Activated naive CD8-positive, alpha-beta T cell treated with anti-CD3 and anti-CD28 coated beads, Interleukin-2, amount 10 ng/mL, durations not matched to agents 7 days and 5 days (primary cell): ENCODE measurements at places on chromosomes 2 and 18. TPM values are rescaled to one million over a fixed set of nuclear protein-coding genes. Genes with fewer than 3 reads are reported as not detected.

DNA sequence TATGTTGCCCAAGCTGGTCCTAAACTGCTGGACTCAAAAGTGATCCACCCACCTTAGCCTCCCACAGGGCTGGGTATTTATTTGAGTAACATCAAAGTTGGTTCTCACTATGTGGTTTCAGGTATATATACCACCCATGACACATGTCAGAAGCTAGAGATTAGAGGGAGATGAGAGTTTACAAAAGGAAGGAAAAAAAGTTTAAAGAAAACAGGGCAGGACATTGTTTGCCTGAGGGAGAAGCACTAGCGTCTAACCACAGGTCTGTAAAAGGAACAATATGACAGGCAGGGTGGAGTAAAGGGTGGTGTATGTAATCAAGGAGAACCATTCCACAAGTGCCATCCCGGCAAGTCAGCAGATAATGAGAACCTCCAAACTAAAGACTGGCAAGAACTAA lies 8.5 kb downstream of the CEP76 start:
- no peaks in the 10 kb centered on the region for H3K27me3 ChIP-seq
- no peak for DNase-seq
- H3K4me3 ChIP-seq: no peak overlapping the region
- H3K4me1 ChIP-seq: peaks cover 15% of the 10 kb centered on the region
- H3K27ac ChIP-seq: no peak overlapping the region
- peaks cover 20% of the 10 kb centered on the region for H3K36me3 ChIP-seq

- peaks cover 28% of the 10 kb centered on the region for H3K4me1 ChIP-seq
- peaks cover 10% of the 10 kb centered on the region for H3K36me3 ChIP-seq
- peak overlapping the region; percentile 92 for H3K27ac ChIP-seq
- H3K4me3 ChIP-seq: peak overlapping the region; percentile 88
Observed at GRCh38 chr2:178449700-178450523, 1.1 kb downstream of the PRKRA start.

GRCh38 chr2:85872536-85873161 lies 16.1 kb downstream of the ST3GAL5 start:
- H3K36me3 ChIP-seq: peaks cover 41% of the 10 kb centered on the region
- no peak overlapping the region for H3K4me3 ChIP-seq
- no peak for DNase-seq
- no peaks in the 10 kb centered on the region for H3K27me3 ChIP-seq
- peaks cover 29% of the 10 kb centered on the region for H3K4me1 ChIP-seq
- no peak overlapping the region for H3K27ac ChIP-seq

GRCh38 chr2:69642709-69643601 lies 584 bp downstream of the AAK1 start:
- peaks cover 34% of the 10 kb centered on the region for H3K36me3 ChIP-seq
- H3K27ac ChIP-seq: peak overlapping the region; percentile 93
- peaks cover 66% of the 10 kb centered on the region for H3K4me1 ChIP-seq
- H3K27me3 ChIP-seq: no peaks in the 10 kb centered on the region

DNA sequence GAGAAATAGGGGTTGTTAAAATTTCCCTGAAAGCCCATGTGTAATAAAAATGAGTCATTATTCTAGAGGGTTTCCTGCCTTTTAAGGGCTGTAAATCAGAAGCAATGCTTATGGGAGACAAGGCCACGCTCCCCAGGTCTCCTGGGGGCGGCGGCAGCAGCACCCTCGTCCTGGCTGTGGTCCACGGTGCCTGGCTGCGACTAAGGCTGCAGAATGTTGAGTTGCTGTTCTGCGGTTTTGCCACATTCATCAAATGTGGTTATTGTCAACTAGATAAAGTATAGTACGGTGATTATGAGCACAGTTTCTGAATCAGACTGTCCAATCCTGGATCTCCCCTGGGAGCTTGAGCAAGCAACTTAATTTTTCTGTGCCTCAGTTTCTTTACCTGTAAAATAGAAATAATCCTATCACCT lies 11.9 kb upstream of the AGFG1 start:
- H3K36me3 ChIP-seq: no peaks in the 10 kb centered on the region
- DNase-seq: peak; percentile 60
- H3K4me1 ChIP-seq: peaks cover 48% of the 10 kb centered on the region
- H3K4me3 ChIP-seq: peak overlapping the region; percentile 45
- no peaks in the 10 kb centered on the region for H3K27me3 ChIP-seq

GRCh38 chr2:68742626-68743415 lies 8.2 kb downstream of the ARHGAP25 start:
- H3K36me3 ChIP-seq: peaks cover 35% of the 10 kb centered on the region
- DNase-seq: no peak

DNA sequence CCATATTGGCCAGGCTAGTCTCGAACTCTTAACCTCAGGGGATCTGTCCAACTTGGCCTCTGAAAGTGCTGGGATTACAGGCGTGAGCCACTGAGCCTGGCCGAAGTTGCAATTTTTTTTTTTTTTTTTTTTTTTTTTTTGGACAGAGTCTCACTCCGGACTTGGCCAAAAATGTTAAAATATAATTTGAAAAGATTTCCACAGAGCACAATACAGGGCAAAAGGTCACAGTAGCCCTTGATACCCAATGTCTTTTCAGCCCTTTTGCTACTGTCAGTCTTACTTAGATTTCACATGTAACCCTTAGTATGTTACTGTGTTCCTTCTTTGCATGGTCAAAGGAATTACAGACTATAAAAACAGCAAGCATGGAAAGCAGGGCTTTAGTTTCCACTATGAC lies 42.6 kb upstream of the MAPRE2 start:
- no peak for DNase-seq
- no peak overlapping the region for H3K4me3 ChIP-seq
- H3K27me3 ChIP-seq: peaks cover 8% of the 10 kb centered on the region
- H3K4me1 ChIP-seq: no peaks in the 10 kb centered on the region
- peaks cover 3% of the 10 kb centered on the region for H3K36me3 ChIP-seq

DNA sequence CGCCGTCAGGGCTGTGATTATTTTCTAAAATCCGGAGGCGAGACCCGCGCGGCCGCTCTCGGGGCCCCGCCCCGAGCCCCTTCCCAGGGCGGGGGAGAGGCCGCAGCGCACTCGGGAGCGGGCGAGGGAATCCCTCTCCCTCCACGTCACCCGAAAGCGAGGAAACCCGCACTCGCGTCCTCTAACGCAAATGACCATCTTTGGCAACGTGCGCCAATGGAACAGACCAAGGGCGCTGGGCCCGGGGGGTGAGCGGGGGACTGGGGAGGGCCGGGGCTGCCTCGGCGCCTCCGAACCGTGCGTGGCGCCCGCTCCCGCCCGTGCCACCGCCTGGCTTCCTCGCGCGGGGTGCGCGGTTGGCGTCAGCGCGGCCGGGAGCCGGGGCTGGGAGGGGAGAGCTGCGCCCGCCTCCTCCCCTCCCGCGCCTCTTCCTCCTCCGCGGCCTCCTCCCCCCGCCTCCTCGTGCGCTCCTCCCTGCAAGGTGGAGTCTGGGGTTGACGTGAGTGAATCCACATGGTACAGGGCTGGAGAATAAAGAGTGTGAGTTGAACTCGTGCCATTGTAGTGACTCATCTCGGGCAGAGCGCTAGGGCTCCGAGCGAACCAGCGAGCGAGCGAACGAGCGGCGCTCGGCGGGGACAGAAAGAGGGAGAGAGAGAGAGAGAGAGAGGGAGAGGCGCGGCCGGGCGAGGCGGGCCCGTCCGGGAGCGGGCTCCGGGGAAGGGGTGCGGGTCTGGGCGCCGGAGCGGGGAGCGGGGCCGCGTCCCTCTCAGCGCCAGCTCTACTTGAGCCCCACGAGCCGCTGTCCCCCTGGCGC lies at the start of gene FOSL2:
Gene FOSL2, plus strand, starts transcription at position 562 of the 817 bp plus-strand sequence. CDS start 863 bp downstream, outside the sequence.
- no peaks in the 10 kb centered on the region for H3K27me3 ChIP-seq
- H3K36me3 ChIP-seq: peaks cover 1% of the 10 kb centered on the region
- peak within 1 kb of the TSS; percentile 89 for H3K4me3 ChIP-seq
- DNase-seq: peak; percentile 91

- H3K4me1 ChIP-seq: no peaks in the 10 kb centered on the region
- no peaks in the 10 kb centered on the region for H3K27me3 ChIP-seq
- no peak overlapping the region for H3K4me3 ChIP-seq
- no peak for DNase-seq
Observed at GRCh38 chr18:76416911-76417310, 78.1 kb downstream of the ZNF516 start.

- no peak overlapping the region for H3K4me3 ChIP-seq
- no peak for DNase-seq
- H3K4me1 ChIP-seq: no peaks in the 10 kb centered on the region
- H3K27ac ChIP-seq: no peak overlapping the region
Observed at GRCh38 chr2:121207494-121207893, 77.5 kb downstream of the TFCP2L1 start.

DNA sequence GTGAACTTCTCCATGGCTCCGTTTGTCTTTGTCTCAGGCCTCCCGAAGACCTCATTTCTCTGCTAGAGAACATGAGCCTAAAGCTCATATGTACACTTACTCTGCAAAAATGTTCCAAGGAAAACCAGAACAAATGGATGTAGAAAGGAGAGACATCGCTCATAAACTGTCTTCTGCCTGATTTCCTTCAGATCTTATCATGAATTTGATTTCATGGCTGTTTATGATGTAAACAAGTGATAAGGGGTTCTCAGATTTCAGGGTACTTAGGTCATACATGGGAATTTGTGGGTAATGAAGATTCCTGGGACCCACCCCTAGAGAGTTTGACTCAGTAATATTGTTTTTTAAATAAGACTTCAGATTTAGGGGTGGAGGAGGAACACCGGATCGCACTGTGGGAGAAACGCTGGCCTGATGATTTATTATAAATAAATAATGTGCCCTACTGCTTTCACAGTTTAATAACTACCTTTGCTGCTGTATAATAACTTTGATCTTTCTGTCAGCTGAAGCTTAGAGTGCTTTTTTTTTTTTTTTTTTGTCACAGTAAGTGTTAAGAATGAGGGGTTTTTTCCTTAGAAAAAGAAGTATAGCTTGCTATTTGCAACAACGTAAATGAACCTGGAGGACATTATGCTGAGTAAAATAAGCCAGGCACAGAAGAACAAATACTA lies 14.9 kb downstream of the AOX1 start:
- H3K27me3 ChIP-seq: peaks cover 30% of the 10 kb centered on the region
- no peak overlapping the region for H3K27ac ChIP-seq
- H3K36me3 ChIP-seq: no peaks in the 10 kb centered on the region
- no peaks in the 10 kb centered on the region for H3K4me1 ChIP-seq
- no peak overlapping the region for H3K4me3 ChIP-seq

GRCh38 chr2:75466708-75467311 lies 93.9 kb downstream of the EVA1A start:
- H3K36me3 ChIP-seq: no peaks in the 10 kb centered on the region
- H3K27ac ChIP-seq: no peak overlapping the region
- no peak overlapping the region for H3K4me3 ChIP-seq
- no peaks in the 10 kb centered on the region for H3K4me1 ChIP-seq
- H3K27me3 ChIP-seq: peaks cover 21% of the 10 kb centered on the region

DNA sequence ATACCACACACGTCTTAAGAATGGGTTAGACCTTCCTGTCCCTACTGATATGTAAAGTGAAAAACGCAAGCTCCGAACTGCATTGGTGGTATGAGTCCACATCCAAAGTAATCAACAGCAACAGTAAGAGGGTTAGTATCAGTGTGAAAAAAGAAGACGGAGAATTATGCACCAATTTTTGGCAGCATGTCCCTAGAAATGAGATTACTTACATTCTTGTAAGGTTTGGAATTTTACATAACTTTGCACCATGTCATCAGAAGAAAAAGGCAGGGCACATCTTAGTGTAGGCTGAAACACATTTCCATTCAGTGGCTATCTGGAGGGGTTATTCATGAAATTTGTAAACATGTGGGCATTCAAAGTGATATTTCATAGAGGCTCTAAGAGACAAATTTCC lies 88.2 kb downstream of the LONRF2 start:
- DNase-seq: no peak
- H3K4me1 ChIP-seq: peaks cover 13% of the 10 kb centered on the region
- peaks cover 5% of the 10 kb centered on the region for H3K27me3 ChIP-seq
- H3K36me3 ChIP-seq: no peaks in the 10 kb centered on the region
- no peak overlapping the region for H3K27ac ChIP-seq
- H3K4me3 ChIP-seq: no peak overlapping the region

- H3K27ac ChIP-seq: no peak overlapping the region
- no peak overlapping the region for H3K4me3 ChIP-seq
- H3K4me1 ChIP-seq: peaks cover 32% of the 10 kb centered on the region
- peaks cover 26% of the 10 kb centered on the region for H3K36me3 ChIP-seq
Observed at GRCh38 chr2:28247290-28247689, 145.4 kb upstream of the FOSL2 start.

Gene MOGAT1
- total RNA-seq: not detected

Gene ARHGAP25
- 109 TPM for total RNA-seq

Gene AKAIN1
- not detected for total RNA-seq

Gene SCG2
- total RNA-seq: not detected

Gene UGT1A1
- not detected for total RNA-seq

Gene IL36B
- not detected for total RNA-seq
